ENCODE measurements at places on chromosomes 1 and 21.
A peak's percentile ranks its signal among the peaks of the same experiment; 100 is the strongest.

DNA sequence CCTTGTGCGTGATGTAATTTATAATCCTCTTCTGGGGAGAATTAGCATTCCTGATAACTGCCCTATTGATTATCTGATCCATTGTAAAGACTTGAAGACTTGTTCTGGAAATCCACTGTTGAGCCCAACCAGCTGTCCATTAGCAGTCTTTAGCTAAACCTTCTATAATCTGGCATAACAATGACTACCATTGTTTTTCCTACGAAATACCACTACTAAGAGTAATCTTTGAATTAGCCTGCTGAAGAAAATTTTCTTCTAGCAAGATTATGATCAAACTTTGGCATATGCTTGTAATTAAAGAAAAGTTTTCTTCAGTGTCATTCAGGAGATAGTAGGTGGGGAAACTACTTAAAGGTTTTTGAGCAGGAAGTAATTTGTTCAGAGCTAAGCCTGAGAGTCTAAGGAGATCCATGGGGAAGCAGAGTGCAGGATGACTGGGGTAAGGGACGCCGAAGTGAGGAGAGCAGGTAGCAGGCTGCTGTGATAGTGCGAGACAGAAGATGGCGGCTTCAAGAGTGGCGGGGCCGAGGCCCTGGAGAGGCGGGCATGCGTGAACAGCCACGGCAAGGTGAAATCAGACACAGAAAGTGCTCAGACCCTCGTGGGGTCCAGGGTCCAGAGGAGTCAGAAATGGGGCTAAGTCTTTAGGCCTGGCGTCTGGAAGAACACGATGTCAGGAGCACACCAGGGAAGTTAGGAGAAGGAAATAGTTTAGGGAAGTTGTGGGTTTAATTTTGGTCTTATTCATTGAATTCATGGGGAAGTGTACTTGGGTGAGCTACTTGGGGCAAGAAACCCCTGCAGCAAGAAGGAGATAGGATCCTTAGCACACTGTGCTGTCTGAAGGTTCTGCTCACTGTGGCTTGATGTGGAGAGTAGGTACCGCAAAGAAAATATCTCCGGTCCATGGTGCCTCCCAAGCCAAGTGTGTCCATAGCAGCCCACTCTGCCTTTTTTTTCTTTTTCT is 112.6 kb upstream of the ADAR start:
- DNase-seq: no peak

DNA sequence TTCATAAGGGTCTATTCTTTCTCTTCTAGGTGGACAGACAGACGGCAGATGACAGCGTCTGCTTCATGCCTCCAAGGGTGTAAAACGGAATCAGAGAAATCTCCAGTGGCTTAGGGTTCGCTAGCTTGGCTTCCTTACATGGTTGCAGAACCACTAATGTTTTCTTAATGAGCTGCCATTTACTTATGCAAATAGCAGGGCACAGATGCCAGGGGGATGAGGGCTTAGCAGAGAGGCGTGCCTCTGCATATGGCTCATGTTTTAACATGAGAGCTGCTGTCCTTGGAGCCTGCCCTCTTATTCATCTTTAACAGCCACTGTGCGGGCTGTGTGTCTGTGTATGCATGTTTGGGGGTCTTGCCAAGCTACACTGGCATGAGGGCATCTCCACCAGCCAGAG is 119.6 kb downstream of the IER5 start:
- no peak for DNase-seq

- no peak for DNase-seq
Observed at GRCh38 chr21:24007592-24007991, 1599.7 kb downstream of the MRPL39 start.

GRCh38 chr1:175503538-175503937 is 239.9 kb downstream of the TNR start:
- no peak for DNase-seq

- DNase-seq: peak; percentile 67
Observed at GRCh38 chr1:35807614-35808449, at the start of gene AGO4. TSS of gene AGO4 (plus strand) at chr1:35808016. CDS start at chr1:35808417, 401 bp downstream.

DNA sequence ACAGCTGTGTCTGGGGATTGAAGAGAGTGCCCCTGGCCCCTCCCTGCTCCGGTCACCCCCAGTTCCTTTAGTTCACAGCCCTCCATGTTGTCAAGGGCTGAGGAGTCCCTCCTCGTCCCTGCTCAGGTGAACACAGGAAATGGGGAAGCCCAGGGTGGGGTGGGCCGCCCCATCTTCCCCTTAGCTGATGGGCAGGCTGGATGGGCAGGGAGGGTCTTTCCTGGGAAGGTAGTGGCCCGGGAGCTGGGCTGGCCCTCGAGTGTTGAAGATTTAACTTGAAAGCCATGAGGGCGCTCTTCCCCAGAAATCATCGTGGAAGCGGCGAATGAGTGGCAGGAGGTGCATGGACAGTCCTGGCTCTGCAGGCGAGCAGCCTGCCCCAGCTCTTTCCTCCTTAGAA is 18.3 kb upstream of the NPHP4 start:
- DNase-seq: no peak

- DNase-seq: no peak
Observed at GRCh38 chr1:240743705-240744104, 131.8 kb upstream of the GREM2 start.

- DNase-seq: no peak
Observed at GRCh38 chr1:113303267-113303666, 87.0 kb upstream of the MAGI3 start.

- DNase-seq: no peak
Observed at GRCh38 chr1:234758851-234759250, 148.9 kb upstream of the IRF2BP2 start.

DNA sequence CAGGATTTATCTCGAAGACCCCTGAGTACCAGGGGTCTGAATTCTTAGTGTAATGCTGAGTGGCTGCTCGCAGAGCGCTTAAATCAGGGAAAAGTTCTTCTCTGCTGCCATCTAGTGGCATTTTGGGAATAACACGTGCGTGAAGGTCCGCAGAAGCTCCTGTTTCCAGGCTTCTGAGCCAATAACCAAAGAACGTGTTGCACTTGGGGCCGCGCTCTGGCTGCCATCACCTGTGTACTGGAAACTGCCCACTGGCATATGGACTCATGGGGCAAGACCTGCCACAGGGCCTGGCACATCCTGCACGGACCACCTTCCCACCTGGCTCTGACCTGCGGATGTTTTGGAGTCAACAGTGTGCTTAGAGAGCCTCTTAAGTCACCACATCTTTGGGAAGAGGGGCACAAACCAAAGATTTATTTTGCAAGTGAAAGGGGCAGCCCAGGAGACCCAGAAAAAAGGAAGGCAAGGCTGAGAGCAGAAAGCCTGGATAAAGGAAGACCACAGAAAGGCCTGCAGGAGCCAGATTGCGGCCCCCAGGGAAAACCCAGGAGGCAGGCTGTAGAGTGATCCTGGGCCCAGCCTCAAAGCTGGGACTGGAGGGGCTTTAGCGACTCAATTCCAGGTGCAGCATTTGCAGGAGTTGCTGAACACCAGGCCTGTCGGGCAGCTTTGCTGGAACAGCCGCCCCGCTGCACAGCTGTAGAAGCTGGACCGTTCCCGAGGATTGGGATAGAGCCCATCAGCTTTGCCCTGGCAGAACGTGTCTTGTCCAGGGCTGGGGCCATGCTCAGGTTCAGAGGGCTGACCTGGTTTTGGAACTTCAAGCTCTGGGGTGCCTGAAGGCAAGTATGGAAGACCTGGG is 13.0 kb downstream of the CHIT1 start:
- peak; percentile 68 for DNase-seq

GRCh38 chr1:6465461-6466005 is 440 bp downstream of the TNFRSF25 start:
- no peak for DNase-seq

GRCh38 chr1:32289256-32289655 is 2.6 kb upstream of the HDAC1 start:
- no peak for DNase-seq

DNA sequence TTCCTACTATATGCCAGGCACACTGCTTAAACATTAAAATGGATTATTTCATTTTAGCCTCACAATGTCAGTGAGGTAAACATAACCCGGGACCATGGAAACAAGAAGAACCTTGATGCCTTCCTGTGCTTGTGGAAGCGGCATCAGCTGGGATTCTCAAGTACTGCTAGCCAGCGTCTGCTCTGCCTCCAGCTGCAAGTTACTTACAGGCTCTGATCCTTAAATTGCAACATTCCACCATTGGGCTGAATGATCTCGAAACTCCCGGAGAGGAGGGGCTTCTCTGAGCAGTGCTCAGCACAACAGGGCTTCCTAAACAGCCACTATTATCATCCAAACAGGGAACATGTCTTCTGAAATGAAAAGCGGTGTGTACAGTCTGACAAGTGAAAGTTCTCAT is 6.7 kb upstream of the MAN1C1 start:
- no peak for DNase-seq

- no peak for DNase-seq
Observed at GRCh38 chr1:74356493-74356892, 121.3 kb downstream of the TNNI3K start.

DNA sequence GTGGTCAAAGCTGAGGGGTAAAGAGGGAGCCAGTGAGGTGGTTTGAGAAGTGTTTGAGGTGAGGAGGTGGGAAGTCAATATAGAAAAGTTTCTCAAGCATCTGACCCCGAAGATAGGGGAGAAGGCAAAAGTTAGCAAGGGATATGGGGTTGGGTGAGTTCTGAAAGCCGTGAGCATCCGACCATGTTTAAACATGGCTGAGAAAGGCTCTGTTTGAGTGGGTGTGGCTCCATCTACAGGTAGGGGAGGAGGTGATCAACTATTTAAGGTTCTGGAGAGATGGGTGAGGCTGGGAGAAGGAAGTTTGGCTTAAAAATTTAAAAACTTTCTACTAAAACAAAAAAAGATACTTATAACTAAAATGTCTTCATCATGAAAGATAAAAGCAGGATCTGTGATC is 273.8 kb downstream of the KCNJ6 start:
- no peak for DNase-seq

DNA sequence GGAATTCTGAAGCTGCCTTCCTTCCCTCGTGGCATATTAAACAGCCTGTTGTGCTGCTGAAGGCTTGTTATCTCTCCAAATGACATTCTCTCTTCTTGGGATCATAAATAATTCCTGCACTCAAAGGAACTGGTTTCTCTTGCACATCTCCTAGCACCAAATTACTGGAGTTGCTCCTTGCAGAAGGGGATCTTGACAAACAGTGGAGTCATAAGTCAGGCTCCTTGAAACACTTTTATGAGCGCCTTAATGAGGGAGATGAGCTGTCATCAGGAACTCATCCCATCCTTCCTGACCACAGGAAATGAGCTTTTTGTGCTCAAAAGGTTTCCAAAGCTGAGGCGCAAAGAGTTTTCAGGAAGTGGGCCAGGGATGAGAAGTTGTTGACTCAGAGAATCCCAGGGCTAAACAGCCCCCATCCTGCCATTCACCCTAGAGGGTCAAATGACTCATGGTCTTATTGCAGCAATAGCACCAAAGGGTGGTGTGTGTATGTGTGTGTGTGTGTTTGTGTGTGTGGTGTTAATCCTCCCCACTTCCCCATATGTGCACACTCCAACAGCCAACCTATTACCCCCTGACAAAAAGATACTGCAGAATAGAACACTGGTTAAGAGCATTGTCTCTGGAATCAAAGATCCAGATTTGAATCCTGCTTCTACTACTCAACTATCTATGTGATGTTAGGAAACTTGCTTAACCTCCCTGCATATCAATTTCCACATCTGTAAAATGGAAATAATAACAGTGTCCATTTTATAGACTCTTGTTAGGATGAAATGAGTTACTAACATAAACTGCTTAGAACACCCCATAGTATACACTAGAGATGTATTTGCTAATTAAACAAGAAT is 2.8 kb upstream of the PHC2 start:
- DNase-seq: no peak

GRCh38 chr1:229479660-229480399 is 28.3 kb downstream of the NUP133 start:
- DNase-seq: no peak

GRCh38 chr1:9371391-9371935 is 78.8 kb downstream of the SPSB1 start:
- no peak for DNase-seq

- no peak for DNase-seq
Observed at GRCh38 chr1:27562021-27562420, 41.9 kb downstream of the AHDC1 start.

GRCh38 chr1:3134381-3135072 is 65.5 kb downstream of the PRDM16 start:
- no peak for DNase-seq

- DNase-seq: no peak
Observed at GRCh38 chr1:5995871-5996630, 3.8 kb upstream of the NPHP4 start.

GRCh38 chr1:160629286-160630210 is 17.3 kb downstream of the SLAMF1 start:
- no peak for DNase-seq

DNA sequence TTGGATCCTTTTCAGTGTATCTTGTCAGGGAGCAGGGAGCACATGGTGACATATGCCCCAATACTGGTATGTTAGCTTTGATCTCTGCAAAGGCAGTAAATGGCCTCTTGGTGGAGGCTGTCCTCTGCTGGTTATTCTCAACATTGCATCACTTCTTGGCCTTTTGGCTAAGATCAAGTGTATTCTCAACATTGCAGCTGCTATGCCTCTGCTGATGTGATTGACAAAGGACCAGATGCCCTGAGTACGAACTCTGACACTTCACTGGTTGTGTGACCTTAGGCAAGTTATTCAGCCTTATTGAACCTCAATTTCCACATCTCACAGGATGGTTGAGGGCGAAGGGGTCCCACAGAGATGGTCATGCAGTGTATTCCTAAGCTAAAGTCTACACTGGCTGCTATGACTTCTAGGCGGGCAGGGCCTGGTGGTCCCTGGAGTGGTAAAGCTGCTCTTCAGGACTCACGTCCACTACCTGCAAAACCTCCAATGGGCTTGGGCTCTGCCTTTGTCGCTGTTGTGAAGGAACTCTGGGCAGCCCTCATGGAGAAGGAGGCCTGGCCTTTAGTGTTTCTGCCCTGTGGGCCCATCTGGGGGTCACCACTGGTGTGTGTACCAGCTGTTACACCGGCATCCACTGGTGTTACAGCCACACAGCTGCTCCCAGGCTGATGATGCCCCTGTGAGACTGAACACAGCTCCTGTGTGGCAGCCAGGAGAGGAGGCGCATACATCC is 64.8 kb downstream of the DNTTIP2 start:
- peak; percentile 61 for DNase-seq

DNA sequence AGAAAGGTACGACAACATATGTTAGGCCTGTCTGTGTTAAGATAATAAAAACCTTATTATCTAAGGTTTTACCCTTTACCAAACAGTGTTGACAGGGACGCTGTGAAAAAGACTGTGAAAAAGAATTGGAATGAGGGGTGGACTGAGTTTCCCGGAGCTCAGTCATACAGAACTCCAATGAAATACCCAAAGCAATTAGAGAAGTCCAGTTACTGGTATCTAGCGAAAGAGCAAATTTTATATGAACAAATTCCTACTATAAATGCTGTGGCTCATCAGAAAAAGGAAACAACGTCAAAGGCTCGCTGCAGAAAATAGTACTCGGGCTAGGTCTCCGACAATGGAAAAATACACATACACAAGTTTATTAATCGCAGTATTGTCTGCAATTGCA is 708 bp upstream of the RBBP5 start:
- no peak for DNase-seq

DNA sequence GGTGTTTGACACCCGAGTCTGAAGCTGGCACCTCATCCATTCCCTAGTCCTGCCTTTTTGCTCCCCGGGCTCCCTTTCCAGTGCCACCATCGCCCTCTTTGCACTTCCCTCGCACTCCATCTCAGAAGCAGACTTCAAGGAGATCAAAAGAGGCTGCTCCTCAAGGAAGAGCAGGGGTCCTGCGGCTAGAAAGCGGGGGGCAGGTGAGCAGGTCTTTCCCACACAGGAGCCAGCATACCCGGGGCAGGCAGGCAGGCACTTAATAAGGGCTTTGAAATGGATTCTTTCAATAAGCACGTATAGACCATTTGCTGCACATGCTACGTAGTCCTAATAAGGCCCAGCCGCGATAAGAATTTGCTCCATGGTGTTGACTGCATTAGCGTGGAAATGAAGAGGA is 125.9 kb upstream of the PROX1 start:
- no peak for DNase-seq

GRCh38 chr1:201750120-201750519 is 78.8 kb upstream of the IPO9 start:
- no peak for DNase-seq

All from NCI-H1092 (cell line).